Stimulated activated CD4-positive, alpha-beta T cell treated with anti-CD3 and anti-CD28 coated beads, Interleukin-4, amount 100 ng/mL, for 1 hour (primary cell): ENCODE measurements at places on chromosomes 7 and 10.

DNA sequence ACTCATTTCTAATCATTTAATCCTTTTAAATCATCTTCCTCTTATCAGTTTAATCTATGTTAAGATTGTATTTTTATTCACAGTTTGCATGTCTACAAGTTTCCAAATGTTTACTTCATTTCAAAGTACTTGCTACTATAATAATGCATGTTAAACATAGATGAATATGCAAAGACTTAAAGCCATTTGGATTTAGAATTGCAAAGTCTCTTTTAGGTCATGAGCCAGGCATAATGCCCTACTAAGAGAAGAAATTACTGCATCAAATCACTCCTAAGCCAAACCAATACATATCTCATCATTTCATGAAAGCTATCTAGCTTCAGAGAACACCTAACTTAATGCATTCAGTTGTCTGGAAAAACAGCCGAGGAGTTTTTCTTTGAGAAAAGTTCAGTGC lies 266.1 kb downstream of the PRKG1 start:
- DNase-seq: no peak

DNA sequence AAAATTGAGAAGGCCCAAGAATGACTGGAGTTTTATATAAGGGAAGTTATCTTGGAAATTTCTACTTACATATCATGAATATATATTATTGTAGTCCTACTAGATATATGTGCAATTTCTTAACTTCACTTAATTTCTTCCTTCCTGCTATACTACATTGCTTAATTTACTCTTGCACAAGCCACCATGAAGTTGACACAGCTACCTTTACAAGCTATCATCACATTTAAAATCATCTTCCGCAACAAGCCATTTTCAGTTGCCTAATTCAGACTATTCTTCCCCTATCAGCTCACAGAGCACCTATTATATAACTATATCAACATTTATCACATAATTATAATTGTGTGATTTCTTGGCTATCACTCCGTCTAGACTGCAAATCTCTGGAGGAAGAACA lies 418.4 kb downstream of the PARD3 start:
- no peak for DNase-seq

- DNase-seq: no peak
Observed at GRCh38 chr7:36019980-36020379, 133.1 kb upstream of the EEPD1 start.

- no peak for DNase-seq
Observed at GRCh38 chr10:52609071-52609470, 163.5 kb downstream of the MBL2 start.

GRCh38 chr10:125462845-125463244 lies 220.1 kb downstream of the TEX36 start:
- no peak for DNase-seq

GRCh38 chr7:157077986-157078644 lies 60.6 kb upstream of the UBE3C start:
- DNase-seq: no peak

DNA sequence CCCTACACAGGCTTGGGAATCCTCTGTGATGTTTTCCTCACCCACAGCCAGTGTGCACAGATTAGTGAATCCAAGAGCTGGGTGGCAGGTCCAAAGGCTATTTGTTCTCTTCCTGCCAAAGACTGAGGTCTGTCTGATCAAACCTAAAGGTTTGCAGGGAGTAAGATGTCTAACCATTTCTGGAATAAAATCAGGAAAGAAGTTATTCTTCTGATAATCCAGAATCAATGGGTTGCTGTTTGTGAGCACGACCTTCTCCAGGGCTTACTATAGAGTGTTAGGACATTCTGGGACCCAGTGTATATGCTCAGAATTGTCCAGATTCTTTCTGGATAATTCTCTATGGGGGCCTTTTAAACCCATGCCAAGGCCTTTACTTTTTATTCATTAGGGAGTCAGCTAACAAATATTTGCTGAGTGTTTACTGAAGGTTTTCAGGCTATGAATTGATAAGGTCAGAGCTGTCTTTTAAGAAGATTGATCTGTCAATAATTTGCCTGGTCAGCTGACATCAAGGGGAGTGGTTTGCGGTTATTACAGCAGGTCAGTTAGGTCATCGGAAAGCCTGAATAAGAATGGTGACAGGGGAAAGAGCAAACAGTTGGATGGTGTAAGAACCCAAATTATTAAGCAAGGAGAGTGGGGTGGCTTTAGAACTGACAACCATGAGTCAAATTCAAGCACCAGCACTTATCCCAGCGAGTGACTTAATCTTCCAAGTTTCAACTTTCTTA lies 7.5 kb upstream of the TECTB start:
- no peak for DNase-seq

GRCh38 chr10:11050301-11051287 lies 32.9 kb downstream of the CELF2 start:
- DNase-seq: no peak
